Right atrium auricular region (tissue), 2 donors: ENCODE measurements at places on chromosomes 3 and 15.

DNA sequence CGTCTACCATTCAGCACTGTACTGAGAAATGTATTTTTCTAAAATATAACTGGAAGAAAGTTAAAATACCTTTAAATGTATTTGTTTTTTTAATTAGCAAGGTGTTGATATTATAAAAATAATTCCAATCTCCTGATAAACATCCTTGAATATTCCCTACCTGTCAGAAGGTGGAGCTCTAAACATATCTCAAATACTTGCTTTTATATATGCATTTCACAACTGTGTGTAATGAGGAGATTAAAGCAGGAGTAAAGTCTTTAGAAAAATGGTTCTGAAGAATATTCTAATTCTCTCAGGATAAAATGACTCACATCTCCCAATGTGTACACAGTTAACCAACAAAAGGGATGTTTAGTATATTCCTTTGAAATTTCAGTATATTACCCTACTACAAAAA lies 422.7 kb downstream of the PLCL2 start:
- no peak overlapping the region for H3K4me3 ChIP-seq
- H3K4me1 ChIP-seq = no peaks in the 10 kb centered on the region
- DNase-seq = no peak
- H3K36me3 ChIP-seq = no peaks in the 10 kb centered on the region
- no peak overlapping the region for H3K27ac ChIP-seq

GRCh38 chr3:101532783-101533602 lies 20.0 kb upstream of the SENP7 start:
- no peak overlapping the region for H3K27ac ChIP-seq
- H3K27me3 ChIP-seq = no peaks in the 10 kb centered on the region
- H3K4me3 ChIP-seq = no peak overlapping the region
- DNase-seq = no peak

DNA sequence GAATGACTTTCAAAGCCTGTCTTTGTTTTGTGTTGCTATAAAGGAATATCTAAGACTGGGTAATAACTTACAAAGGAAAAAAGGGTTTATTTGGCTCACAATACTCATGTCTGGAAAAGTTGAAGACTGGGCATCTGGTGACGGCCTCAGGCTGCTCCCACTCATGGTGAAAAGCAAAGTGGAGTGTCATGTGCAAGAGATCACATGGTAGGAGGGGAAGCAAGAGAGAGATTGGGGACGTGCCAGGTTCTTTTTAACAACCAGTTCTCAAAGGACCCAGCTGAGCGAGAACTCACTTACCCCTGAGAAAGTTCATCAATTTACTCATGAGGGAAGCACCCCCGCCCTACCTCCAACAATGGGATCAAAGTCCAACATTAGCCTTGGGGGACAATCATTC lies 929.4 kb downstream of the ROBO1 start:
- H3K4me1 ChIP-seq = no peaks in the 10 kb centered on the region
- H3K4me3 ChIP-seq = no peak overlapping the region
- DNase-seq = no peak
- no peak overlapping the region for H3K27ac ChIP-seq
- no peaks in the 10 kb centered on the region for H3K27me3 ChIP-seq
- no peaks in the 10 kb centered on the region for H3K36me3 ChIP-seq

DNA sequence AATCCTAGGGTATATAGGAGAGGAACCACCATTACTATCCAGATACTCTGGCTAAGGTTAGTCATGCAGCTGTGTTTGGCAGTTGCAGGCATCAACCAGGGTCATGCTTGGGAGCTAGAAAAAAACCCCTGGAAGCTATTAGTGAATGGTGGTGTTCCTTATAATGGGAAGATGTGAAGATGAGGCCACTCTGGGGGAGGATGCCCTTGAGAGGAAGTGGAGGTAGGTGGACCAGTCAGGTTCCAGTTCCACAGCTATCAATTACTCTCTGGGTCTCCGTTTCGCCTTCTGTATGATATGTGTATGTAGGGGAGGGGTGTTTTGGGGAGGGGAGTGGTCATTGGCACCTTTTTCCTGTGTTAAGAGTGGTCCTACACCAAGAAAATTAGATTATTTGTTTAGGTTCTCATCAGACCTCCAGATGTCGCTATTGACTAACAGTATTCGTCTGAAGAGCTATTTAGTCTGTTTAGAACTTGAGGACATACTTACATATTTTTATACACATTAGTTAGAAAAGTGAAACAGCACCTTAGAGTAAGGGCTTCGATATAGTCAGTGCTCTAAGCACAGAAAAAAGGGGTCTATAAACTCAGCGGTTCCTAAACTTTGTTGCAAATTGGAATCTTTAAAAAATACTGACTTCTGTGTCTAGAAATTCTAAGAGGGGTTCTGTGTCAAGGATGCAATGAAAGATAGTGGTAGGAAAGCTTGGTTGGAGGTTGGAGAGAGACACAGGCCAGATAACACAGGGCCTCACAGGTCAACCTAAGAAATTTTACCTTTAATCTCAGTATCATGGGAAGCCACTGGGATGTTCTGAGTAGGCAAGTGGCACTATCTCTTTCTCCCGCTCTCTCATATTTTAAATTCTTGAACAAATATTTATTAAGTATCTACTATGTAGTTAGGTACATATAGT lies 9.1 kb upstream of the HPS3 start:
- H3K27me3 ChIP-seq = no peaks in the 10 kb centered on the region
- DNase-seq = no peak
- H3K36me3 ChIP-seq = no peaks in the 10 kb centered on the region
- H3K27ac ChIP-seq = no peak overlapping the region

DNA sequence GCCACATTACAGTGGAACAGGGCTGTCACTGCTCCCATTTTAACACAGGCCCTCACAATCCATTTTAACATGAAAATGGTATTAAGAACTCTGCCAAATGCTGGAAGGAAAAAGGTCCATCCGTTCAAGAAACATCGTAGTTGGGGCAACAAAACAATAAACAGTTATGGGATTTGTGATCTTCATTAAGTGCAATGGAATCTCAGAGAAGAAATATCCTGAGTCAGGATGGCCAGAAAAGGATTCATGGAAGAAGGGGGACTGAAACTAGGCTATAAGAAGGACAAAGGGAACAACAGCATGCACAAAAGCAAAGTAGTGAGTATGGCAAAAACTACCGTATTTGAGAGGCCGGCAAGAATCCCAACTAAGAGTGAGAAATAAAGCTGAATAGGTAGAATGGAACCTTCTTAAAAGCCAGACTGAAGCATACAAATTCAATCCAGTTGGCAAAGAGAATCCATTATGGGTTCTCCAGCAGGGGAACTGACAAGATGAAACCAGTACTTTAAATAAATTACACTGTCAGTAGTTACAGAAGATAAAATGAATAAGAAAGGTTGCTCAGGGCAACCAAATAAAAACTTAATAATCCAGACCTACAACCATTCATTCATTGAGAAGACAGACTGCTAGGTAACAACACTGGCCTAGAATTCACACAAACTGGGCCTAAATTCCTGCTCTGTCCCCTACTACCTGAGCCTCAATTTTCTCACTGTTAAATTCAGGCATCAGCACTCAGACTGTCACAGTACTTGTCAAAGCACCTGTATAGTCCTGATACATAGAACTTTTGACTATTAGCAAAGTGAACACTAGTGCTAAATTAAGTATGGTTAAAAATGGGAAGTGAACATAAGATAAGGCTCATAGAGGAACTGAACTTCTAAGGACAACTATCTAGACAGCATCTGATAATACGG lies 6.3 kb downstream of the TBL1XR1 start:
- no peaks in the 10 kb centered on the region for H3K36me3 ChIP-seq
- no peaks in the 10 kb centered on the region for H3K27me3 ChIP-seq
- peaks cover 32% of the 10 kb centered on the region for H3K4me1 ChIP-seq

DNA sequence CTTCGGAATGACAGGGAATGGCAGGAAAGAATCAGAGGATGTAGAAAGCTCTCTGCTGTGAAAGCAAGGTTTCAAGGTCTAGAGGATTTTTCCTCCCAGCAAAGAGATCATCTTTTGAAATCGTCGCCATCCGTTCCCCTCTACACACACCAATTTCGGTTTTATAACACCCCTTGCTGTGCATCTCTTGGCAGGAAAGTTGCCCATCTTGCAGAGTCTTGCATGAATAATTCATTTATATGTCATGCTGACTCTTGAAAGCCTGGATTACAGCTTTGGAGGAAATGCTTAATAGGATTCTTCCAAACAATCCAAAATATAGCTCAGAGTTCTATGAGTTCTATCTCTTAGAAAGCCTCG lies 262.7 kb downstream of the CHL1 start:
- no peak for DNase-seq
- H3K4me3 ChIP-seq = no peak overlapping the region
- no peaks in the 10 kb centered on the region for H3K4me1 ChIP-seq
- H3K27ac ChIP-seq = no peak overlapping the region

- H3K36me3 ChIP-seq = peaks cover 20% of the 10 kb centered on the region
- DNase-seq = no peak
- no peak overlapping the region for H3K4me3 ChIP-seq
These were observed 17.3 kb downstream of the KPNA1 start for GRCh38 chr3:122497425-122497824.

GRCh38 chr3:81838457-81838856 lies 77.0 kb upstream of the GBE1 start:
- no peaks in the 10 kb centered on the region for H3K36me3 ChIP-seq
- H3K27ac ChIP-seq = no peak overlapping the region
- no peaks in the 10 kb centered on the region for H3K27me3 ChIP-seq
- peaks cover 13% of the 10 kb centered on the region for H3K4me1 ChIP-seq
- no peak overlapping the region for H3K4me3 ChIP-seq

- H3K4me3 ChIP-seq = no peak overlapping the region
- no peaks in the 10 kb centered on the region for H3K36me3 ChIP-seq
- DNase-seq = no peak
These were observed 116.3 kb downstream of the CLSTN2 start for GRCh38 chr3:140051019-140051957.

- peak; percentile 82 for DNase-seq
- H3K27me3 ChIP-seq = peaks cover 17% of the 10 kb centered on the region
- H3K4me3 ChIP-seq = peak overlapping the region; percentile 49
- H3K36me3 ChIP-seq = no peaks in the 10 kb centered on the region
These were observed 516.1 kb downstream of the MECOM start for GRCh38 chr3:169147238-169148008.

GRCh38 chr3:40207796-40208195 lies 101.7 kb upstream of the EIF1B start:
- H3K36me3 ChIP-seq = no peaks in the 10 kb centered on the region
- H3K27me3 ChIP-seq = no peaks in the 10 kb centered on the region
- H3K4me1 ChIP-seq = no peaks in the 10 kb centered on the region
- H3K4me3 ChIP-seq = no peak overlapping the region
- DNase-seq = no peak

DNA sequence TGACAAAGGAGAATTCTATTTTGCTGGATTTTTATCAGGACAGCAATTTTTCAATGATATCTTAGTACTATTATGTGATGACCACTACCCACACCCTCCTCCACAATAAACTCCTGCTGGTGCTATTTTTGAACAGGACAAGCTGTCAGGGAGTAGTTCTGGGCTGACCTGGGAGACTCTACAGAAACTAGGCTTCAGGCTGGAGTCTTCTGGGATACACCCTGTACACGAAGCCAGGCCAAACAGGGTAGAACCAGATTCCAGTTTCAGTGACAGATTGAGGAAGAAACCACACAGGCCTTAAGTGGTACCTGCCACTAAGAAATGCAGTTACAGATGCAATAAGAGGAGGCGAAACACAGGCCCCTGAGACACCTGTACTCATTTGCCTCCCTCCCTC lies 12.8 kb downstream of the NMNAT3 start:
- H3K4me1 ChIP-seq = no peaks in the 10 kb centered on the region
- H3K27ac ChIP-seq = no peak overlapping the region
- H3K36me3 ChIP-seq = no peaks in the 10 kb centered on the region
- no peak for DNase-seq

- H3K4me3 ChIP-seq = no peak overlapping the region
- H3K27ac ChIP-seq = peak overlapping the region; percentile 76
- no peaks in the 10 kb centered on the region for H3K4me1 ChIP-seq
- H3K36me3 ChIP-seq = no peaks in the 10 kb centered on the region
- no peak for DNase-seq
These were observed 71.6 kb downstream of the ABTB1 start for GRCh38 chr3:127744253-127744815.

DNA sequence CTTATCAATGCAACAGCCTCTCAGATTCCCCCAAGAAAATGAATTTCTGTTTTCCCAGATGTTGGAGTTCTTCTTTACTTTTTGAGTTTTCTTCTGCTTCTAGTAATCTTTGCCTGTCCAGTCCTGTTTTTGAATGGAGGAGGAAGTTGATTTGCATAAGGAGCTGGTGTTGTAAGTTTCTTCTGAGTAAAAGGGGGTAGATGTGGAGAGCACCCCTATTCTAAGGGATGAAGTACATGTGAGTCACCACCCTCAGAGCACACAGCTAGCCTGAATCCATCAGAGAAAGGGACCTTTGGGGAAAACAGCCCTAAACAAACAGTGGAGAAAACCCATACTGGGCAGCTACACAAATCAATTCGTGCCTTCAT lies 34.5 kb downstream of the ACAA1 start:
- no peak overlapping the region for H3K4me3 ChIP-seq
- H3K36me3 ChIP-seq = no peaks in the 10 kb centered on the region
- H3K4me1 ChIP-seq = no peaks in the 10 kb centered on the region

- H3K4me3 ChIP-seq = no peak overlapping the region
- DNase-seq = no peak
- H3K4me1 ChIP-seq = no peaks in the 10 kb centered on the region
- H3K27me3 ChIP-seq = no peaks in the 10 kb centered on the region
- H3K36me3 ChIP-seq = no peaks in the 10 kb centered on the region
These were observed 47.0 kb upstream of the HERC1 start for GRCh38 chr15:63880744-63881143.

GRCh38 chr3:178382449-178383061 lies 153.7 kb upstream of the KCNMB2 start:
- no peaks in the 10 kb centered on the region for H3K36me3 ChIP-seq
- no peaks in the 10 kb centered on the region for H3K4me1 ChIP-seq
- no peak overlapping the region for H3K4me3 ChIP-seq
- H3K27ac ChIP-seq = no peak overlapping the region
- no peak for DNase-seq
- H3K27me3 ChIP-seq = no peaks in the 10 kb centered on the region

DNA sequence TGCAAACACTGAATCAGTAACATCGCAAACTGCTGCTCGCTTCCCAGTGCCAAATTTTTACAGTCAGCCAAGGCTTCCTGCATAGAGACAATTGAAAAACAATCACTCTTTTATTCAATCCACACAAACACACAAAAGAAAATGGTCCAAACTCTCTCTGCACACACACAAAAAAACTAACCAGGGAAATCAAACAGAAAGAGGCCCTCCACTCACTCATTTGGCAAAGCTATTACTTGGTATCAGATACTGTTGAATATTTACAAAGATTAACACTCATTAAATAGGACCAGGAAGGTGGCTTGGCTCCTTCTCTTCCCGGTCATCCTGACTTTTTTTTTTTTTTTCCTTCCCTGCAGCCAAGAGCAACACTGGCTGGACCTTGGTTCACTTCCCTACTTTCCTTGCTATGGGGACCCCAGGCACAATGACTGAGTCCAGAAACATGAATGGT lies 62.4 kb upstream of the SPATA12 start:
- no peak overlapping the region for H3K4me3 ChIP-seq
- H3K4me1 ChIP-seq = no peaks in the 10 kb centered on the region
- H3K27me3 ChIP-seq = no peaks in the 10 kb centered on the region

- no peak for DNase-seq
- H3K4me1 ChIP-seq = no peaks in the 10 kb centered on the region
- H3K36me3 ChIP-seq = no peaks in the 10 kb centered on the region
These were observed 51.5 kb downstream of the RAD18 start for GRCh38 chr3:8911781-8912180.

GRCh38 chr3:66372681-66373350 lies 128.0 kb downstream of the LRIG1 start:
- peaks cover 10% of the 10 kb centered on the region for H3K36me3 ChIP-seq
- H3K27me3 ChIP-seq = no peaks in the 10 kb centered on the region
- peaks cover 27% of the 10 kb centered on the region for H3K4me1 ChIP-seq
- no peak overlapping the region for H3K4me3 ChIP-seq
- H3K27ac ChIP-seq = peak overlapping the region; percentile 76
- DNase-seq = no peak
